ENCODE measurements at places on chromosomes 13 and 19. TPM values are rescaled to one million over a fixed set of nuclear protein-coding genes. Genes with fewer than 3 reads are reported as not detected.

The CEACAM19 gene
- 9.9 TPM for total RNA-seq

The ZNF730 gene
- 3.5 TPM for total RNA-seq

The PNMA8B gene
- 3.1 TPM for total RNA-seq

The LRRC4B gene
- total RNA-seq = 10.1 TPM

The ZGLP1 gene
- total RNA-seq = 22.1 TPM

The SLC25A41 gene
- 3.9 TPM for total RNA-seq
